Gastroesophageal sphincter (tissue), 4 donors: ENCODE measurements at places on chromosomes 7 and 10.

GRCh38 chr7:22864301-22864700, 41.7 kb upstream of the TOMM7 start:
- peaks cover 10% of the 10 kb centered on the region for H3K36me3 ChIP-seq
- H3K27ac ChIP-seq, result peak overlapping the region; percentile 65
- H3K27me3 ChIP-seq, result no peaks in the 10 kb centered on the region

DNA sequence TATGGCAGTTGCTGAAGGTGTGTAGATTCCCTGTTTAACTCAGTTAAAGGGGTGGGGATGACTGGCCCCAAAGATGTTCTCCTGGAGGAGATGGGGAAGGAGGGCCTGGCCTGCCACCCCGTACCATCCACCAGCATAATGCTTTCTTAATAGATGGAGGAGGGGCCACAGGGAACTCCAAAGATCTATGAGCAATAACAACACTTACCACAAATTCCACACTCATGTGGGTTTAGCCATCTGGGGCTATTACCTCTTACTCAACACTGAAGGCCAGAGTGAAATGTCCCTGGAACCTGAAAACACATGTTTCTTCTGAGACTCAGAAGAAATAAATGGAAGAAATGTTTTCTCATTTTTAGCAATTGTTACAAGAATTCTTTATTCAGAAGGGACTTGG, 259.0 kb downstream of the CXCL12 start:
- peak; percentile 78 for ATAC-seq
- H3K27ac ChIP-seq, result no peak overlapping the region
- no peaks in the 10 kb centered on the region for H3K27me3 ChIP-seq
- H3K4me3 ChIP-seq, result no peak overlapping the region
- no peaks in the 10 kb centered on the region for H3K4me1 ChIP-seq

- H3K36me3 ChIP-seq, result no peaks in the 10 kb centered on the region
- ATAC-seq, result no peak
- H3K27me3 ChIP-seq, result no peaks in the 10 kb centered on the region
Measured at GRCh38 chr7:2107386-2108070, 125.2 kb downstream of the MAD1L1 start.

DNA sequence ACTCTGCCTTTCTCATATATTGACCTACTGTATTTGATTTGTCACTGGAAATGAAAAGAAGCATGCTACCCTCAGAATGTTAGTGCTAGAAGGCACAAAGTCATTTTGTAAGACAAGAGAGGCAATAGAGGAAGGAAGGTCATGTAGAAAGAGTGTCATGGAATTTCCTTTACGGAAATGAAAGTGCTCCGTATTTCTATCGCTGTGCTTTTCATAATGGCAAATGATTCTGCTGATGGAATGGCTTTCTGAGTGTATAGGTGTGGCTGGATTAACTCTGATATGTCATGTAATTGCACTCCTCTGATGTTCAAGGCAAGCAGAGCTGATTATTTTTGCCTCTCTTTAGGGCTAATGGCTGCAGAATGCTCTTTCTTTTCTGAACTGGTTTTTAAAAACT, 15.5 kb upstream of the STEAP4 start:
- H3K27me3 ChIP-seq, result no peaks in the 10 kb centered on the region
- peak; percentile 43 for ATAC-seq
- H3K36me3 ChIP-seq, result no peaks in the 10 kb centered on the region
- H3K4me3 ChIP-seq, result no peak overlapping the region
- H3K4me1 ChIP-seq, result no peaks in the 10 kb centered on the region
- no peak overlapping the region for H3K27ac ChIP-seq

- H3K4me3 ChIP-seq, result no peak overlapping the region
- no peak overlapping the region for H3K27ac ChIP-seq
- ATAC-seq, result no peak
- H3K4me1 ChIP-seq, result no peaks in the 10 kb centered on the region
- no peaks in the 10 kb centered on the region for H3K36me3 ChIP-seq
- no peaks in the 10 kb centered on the region for H3K27me3 ChIP-seq
Measured at GRCh38 chr10:5862360-5862961, 27.2 kb downstream of the ANKRD16 start.

DNA sequence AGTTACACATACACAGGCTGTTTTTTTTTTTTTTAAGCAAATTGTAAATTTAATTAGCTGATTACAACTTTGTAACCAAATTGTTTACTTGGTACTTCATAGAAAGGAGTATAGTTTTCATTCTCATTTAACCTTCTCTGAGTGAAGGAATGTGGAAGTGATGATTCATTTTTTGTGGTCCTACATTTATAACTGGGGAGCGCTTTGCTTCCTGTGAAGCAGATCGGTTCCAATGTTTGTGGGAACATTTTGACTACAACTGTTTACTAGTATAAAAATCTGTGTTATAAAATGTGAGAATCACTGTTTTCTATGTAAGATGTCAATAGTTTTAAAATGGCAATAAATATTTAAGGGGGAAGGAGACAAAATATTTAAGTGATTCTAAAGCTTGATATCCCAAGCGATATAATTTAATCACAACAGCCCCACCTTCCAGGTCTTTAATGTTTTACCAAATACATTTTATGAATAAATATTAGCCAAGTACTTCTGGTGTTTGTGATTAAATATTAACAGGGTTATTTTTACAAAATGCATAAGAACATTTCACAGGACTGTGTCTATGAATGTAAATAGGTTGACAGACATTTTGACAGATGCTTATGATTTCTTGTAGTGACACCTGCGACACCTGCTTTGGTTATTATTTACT, 57.1 kb downstream of the NXPH1 start:
- no peaks in the 10 kb centered on the region for H3K4me1 ChIP-seq
- no peak overlapping the region for H3K4me3 ChIP-seq

GRCh38 chr10:27390681-27391080, 113.4 kb upstream of the RAB18 start:
- no peaks in the 10 kb centered on the region for H3K4me1 ChIP-seq
- no peak overlapping the region for H3K4me3 ChIP-seq
- no peaks in the 10 kb centered on the region for H3K36me3 ChIP-seq
- H3K27me3 ChIP-seq, result peaks cover 3% of the 10 kb centered on the region
- H3K27ac ChIP-seq, result no peak overlapping the region
- no peak for ATAC-seq

DNA sequence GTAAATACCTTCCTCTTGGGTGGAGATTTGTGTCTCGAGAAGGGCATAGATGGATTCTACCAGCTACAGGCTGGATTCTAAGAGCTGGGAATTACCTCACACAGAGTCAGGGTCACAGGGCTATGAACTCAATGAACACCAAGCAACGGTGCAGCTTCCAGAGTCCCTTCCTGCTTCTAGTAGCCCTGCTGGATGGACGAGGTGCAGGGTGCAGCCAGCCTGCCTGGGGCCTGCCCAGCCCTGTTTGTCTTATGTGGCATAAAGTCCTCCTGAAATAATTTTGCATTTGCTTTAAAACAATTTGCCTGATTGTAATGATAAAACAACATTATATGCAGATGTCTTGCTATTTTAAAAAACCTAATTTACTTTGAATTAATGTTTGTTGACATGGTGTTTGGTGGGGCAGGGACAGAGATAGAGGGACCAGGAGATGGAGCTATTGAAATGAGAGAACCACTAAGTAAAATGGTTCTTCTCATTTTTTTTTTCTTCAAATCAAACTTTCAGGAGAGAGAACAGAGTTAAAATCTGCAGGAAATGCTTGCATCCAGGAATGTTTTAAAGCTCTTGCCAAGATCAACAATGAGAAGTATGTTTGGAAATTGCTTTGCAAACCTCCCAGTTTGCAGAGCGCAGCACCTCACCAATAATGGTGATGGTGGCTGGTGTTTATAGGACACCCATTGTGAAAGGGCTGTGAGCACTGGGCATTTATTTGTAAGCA, 305.4 kb upstream of the PODXL start:
- no peak overlapping the region for H3K4me3 ChIP-seq
- ATAC-seq, result no peak
- H3K27ac ChIP-seq, result no peak overlapping the region
- no peaks in the 10 kb centered on the region for H3K4me1 ChIP-seq
- H3K36me3 ChIP-seq, result no peaks in the 10 kb centered on the region
- no peaks in the 10 kb centered on the region for H3K27me3 ChIP-seq

DNA sequence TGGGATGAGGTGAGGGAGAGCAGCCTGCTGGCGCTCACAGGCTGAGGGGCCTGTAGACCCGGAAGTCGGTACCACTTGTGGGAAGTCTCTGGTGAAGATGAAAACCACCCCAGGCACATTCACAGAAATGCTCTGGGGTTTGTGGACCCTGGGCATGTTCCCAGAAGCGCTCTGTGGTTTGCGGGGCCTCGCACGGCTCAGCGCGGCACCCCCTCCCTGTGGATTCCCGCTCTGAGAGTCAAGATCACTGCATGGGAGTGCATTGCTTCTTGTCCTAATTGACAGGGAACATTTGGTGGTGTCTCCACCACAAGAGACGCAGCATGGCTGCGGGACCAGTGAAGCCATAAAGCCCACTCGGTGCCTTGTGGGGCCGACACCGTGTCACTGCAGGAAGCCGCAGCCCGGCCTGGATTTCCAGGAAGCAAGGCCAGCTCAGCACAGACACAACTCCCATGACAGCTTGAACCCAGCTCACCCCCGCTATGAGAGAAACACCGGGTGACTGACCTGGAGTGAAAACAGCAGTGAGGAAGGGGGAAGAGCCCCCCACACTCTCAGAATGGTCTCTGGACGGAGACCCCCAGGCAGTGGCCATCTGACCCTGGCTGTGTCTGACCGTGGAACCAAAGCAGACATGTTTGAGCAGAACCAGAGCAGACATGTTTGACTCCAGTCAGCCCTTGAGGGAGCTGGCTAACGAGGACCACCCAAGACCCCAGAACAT, 157.2 kb downstream of the PTPRN2 start:
- ATAC-seq, result no peak
- H3K4me3 ChIP-seq, result no peak overlapping the region
- H3K4me1 ChIP-seq, result peaks cover 20% of the 10 kb centered on the region
- H3K27ac ChIP-seq, result peak overlapping the region; percentile 64

DNA sequence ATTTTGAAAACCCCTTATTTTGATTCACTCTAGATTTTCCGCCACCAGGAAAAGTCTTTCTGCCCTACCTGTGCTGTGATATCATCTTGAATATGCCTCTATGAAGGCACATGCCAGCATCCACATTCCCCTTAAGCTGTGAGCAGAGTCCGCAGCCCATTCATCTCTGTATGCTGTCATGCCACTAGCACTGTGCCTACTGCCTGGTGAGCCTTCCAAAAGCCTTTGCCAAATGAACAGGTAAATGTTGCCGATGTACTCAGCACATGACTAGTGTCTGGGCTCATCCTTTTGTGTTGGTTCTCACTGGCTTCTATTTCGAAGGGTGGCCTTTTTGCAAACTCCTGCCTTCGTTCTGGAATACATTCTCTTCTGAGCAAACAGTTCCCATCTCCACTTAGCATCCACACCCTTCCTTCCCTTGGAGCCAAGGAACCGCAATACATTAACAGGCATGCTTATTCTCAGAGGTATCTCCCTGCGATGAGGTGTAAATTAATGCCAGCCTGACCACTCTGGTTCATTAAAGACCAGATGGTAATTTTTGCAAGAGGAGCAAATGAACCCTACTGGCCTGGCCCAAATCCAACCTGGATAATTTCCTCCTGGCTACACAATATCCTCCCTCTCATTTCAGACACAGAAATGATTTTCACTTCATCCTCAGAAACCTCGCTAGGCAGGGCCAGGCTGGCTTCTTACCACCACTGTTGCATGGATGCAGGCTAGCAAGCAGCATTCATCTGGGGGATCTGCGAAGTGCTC, 339.7 kb upstream of the NFE2L3 start:
- H3K27ac ChIP-seq, result no peak overlapping the region
- H3K4me1 ChIP-seq, result peaks cover 7% of the 10 kb centered on the region
- no peak overlapping the region for H3K4me3 ChIP-seq
- ATAC-seq, result no peak

DNA sequence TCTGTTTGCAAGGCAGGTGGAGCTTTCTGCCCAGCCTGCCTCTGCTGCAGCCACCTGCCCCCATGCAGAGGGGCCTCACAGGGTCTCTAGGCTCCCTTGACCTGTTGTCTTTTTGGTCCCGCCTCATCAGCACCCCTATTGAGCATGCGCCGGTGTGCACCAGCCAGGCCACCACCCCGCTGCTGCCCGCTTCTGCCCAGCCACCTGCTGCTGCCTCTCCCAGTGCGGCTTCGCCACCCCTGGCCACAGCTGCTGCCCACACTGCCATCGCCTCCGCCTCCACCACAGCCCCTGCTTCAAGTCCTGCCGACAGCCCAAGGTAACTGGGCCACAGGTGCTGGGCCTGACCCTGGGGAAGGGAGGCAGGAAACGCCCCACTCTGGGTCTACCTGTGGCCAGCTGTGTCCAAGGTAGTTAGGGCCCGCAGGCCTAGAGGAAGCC, 38.1 kb downstream of the LDB3 start:
- no peaks in the 10 kb centered on the region for H3K36me3 ChIP-seq
- H3K27ac ChIP-seq, result peak overlapping the region; percentile 95
- no peaks in the 10 kb centered on the region for H3K27me3 ChIP-seq
- no peak overlapping the region for H3K4me3 ChIP-seq
